ENCODE measurements at places on chromosomes 13 and 19.

- no peak for DNase-seq
These were observed 309.1 kb upstream of the SLITRK6 start for GRCh38 chr13:86108334-86108733.

- no peak for DNase-seq
These were observed 59.9 kb upstream of the C13orf46 start for GRCh38 chr13:114033541-114034315.

DNA sequence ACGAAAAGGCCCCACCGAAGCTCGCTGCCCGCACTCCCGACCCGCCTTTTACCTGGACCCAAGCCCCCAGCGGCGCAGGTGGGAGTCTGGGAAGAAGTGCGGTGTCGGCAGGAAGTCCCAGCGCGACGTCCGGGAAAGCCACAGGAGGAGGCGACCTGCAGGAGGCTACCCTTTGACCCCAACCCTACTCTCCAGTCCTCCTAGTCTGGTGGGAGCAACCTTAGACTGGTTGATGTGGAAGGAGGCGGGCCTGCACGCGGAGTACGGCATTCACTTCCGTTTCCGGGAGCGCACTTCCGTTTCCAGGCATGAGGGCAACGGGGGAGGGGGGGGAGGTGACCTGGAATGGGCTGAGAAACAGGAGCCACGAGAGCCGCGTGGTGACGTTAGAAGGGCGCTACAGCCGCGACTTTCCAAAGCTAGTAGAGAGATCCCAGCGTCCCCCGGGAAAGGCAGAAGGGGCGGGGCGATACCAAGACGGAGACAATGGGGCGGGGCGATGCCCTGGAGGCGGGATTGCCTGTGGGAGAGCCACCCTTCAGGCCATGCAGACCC lies 28.5 kb downstream of the ZNF266 start:
- DNase-seq: peak; percentile 64

DNA sequence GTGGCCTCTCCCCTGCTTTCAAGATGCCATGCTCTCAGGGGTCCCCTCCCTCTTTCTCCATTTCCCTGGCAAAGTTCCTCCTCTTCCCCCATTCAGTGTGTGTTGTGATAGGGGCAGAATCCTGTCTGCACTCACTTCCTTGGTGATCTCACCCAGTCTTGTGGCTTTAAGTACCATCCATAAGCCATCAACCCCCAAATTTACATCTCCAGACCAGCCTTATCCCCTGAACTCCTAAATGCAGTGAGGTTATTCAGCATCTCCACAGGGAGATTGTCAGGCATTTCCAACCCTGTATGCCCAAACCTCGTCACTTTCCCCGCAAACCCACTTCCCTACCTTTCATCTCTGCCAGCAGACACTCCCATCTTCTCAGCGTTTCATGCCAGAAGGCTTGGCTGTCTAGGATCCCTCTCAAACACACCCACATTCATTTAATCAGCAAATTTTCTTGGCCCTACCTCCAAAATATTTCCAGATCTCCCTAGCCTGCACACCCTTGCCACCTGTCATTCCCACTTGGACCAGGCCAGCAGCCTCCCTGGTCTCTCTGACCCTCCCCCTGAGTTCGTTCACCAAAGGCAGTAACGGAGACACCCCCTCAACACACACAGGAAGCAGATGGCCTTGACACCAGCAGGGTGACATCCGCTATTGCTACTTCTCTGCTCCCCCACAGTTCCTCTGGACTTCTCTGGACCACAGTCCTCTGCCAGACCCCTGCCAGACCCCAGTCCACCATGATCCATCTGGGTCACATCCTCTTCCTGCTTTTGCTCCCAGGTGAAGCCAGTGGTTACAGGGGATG lies at the start of gene HCST:
Gene HCST, plus strand, starts transcription at position 676 of the 808 bp plus-strand sequence. Its CDS starts 65 bp downstream, at position 741.
- peak; percentile 26 for DNase-seq

DNA sequence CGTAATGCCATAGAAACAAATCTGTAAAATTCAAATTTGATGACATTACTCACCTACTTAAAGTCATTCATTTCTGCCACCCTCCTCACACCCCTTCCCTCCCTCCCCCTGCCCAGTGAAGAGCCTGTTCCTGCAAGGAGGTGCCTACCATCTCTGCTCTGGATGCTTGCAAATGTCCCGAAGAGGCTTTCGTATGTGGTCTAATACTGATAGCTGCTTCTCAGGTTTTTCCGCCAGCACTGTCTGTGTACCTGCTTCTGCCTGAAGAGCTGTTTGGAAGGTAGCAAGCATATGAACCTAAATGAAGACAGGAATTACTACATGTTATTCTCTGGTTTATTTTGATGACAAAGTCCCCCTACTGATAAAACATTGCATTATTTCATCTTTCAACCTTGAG lies 57.1 kb downstream of the GPALPP1 start:
- no peak for DNase-seq

- no peak for DNase-seq
These were observed 15.9 kb upstream of the PLPP2 start for GRCh38 chr19:307111-307531.

DNA sequence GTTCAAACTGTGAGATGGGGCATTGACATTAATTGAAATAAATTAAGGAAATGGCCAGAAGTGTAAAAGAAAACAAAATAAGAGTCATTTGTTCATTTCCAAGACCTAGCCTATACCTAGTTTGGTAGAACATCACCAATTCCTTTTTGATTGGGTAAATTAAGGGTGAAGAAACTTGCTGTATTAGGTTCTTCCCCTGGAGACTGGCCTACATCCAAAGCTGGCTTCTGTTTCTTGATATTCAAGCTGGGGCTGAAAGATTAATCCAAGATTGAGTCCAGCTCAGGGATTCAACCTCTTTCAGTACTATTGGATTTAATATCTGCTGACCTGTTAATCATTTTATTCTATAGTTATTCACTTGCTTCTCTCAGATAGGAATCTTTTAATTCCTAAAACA lies 183.2 kb downstream of the GPC6 start:
- no peak for DNase-seq

DNA sequence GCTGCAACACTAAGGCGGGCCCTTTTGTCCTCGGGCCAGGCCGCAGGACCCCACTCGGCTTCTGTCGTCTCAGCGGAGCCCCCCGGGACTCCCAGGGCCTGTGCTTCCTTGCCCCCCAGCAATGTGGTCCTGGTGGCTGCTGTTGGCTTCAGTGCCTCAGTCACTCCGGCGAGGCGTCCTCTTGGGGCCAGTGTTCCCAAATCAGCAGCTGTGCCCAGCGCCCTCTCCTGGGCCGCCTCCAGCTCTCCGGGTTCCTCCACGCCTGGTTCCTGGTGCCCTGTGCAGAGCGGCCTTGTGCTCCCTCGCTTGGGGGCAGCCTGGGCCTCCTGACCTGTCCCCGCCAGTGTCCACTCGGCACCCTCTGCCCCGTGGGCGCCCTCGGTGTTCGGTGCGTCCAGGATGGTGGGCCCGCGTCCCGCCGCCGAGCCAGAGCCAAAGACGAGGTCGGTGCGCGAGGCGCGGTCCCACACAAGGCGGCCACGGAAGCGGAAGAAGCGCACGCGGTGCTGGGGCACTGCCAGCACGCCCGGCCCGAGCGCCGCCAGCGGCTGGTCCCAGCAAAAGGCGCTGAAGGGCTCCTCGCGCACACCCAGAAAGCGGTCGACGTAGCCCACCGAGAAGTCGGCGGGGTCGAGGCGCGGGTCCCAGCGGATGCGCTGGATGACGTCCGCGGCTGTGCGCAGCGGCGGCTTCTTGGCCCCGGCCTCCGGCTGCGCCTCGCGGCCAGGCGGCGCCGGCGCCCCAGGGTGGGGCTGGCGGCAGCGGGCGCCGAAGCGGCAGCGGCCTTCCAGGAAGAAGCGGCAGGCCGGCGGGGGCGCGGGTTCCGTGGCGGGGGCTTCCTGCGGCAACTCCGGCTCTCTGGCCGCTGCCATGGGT lies 685 bp downstream of the LENG9 start:
- DNase-seq: peak; percentile 72
